ENCODE measurements at places on chromosomes 1 and 21. TPM values are rescaled to one million over a fixed set of nuclear protein-coding genes. Genes with fewer than 3 reads are reported as not detected.

Gene OR2M3
- total RNA-seq = not detected

Gene LCE2C
- not detected for total RNA-seq

Gene OSCP1
- total RNA-seq = 1.4 TPM

Gene ZBED6
- 8.1 TPM for total RNA-seq

Gene SERPINC1
- total RNA-seq = not detected

Gene MROH9
- total RNA-seq = not detected
